Stimulated activated CD8-positive, alpha-beta memory T cell treated with anti-CD3 and anti-CD28 coated beads, Interleukin-2, amount 100 ng/mL, for 48 hours (primary cell): ENCODE measurements at places on chromosomes 4 and X.

GRCh38 chrX:111634823-111635729, 45.9 kb upstream of the ALG13 start:
- no peak for DNase-seq

DNA sequence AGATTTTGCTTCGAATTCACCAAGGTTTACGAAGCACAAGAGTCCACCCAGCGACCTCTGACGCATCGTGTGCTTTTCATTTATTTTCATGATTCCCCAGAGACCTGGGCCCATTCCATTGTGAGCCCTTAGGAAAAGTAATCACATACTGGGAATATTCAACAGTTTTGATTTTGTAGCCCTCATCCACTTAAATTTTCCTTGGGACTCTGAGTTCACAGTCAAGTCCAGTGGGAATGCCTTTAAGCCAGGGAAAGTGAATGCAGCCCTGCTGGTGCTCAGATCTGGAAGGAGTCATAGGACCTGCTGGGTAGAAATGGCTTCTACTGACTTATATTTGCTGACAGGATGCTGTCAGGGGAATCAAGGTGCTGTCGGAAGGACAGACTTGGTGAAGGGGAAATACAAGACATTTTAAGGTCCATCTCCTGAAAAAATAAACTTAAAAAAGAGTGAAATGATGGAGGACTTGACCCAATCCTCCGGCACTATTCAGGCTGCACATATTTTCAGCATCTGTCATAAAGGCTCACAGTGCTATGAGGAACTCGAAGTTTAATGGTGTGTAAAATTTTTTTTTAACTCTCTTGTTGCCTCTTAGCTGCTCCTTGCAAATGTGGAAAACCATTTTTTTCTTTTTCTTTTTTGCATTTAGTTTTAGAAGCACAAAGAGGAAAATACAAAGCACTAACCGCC, 204.9 kb downstream of the MID1 start:
- DNase-seq = no peak

DNA sequence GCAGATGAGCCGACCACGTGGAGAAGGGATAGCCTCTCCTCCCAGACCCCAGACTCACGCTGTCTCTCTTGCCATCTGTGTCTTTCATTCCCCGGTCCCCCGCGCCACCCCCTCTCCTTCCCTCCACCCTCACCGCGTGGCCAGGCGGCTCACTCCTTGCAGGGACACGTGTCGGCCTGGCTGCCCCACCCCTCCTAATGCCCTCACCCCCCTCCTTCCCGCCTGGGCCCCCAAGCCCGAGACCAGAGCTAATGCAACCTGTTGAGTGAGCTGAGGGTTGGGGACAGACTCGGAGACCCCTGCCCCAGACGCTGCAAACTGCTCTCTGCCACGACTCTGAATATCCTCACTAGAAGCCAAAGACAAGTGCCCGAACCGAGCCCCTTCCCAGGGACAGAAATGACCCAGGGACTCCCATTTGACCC, 1.8 kb downstream of the SLC38A5 start:
- peak; percentile 32 for DNase-seq

- DNase-seq = no peak
Measured at GRCh38 chr4:165011403-165011802, 20.4 kb upstream of the TRIM60 start.

GRCh38 chrX:105502336-105502735, 281.8 kb upstream of the TEX13A start:
- DNase-seq = no peak

GRCh38 chr4:62449538-62449937, 1249.4 kb downstream of the ADGRL3 start:
- DNase-seq = no peak

DNA sequence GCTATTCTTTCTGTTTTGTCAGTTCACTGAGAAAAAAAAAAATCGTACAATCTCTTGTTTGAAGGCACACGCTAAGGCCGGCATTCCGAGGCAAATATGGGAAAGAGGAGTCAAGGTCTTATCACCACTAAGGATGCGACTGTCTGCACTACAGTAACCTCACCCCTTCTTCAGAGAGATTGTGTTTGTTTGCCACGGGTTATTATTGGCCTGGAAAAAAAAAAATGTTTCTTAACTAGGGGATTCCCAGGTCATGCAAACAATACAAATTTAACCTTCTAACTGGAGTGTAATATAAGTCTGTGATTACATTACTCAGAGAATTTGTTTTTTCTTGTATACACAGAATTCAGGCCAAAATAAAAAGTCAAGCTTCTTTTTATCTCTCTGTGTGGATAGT, 168.3 kb downstream of the TMA16 start:
- no peak for DNase-seq

DNA sequence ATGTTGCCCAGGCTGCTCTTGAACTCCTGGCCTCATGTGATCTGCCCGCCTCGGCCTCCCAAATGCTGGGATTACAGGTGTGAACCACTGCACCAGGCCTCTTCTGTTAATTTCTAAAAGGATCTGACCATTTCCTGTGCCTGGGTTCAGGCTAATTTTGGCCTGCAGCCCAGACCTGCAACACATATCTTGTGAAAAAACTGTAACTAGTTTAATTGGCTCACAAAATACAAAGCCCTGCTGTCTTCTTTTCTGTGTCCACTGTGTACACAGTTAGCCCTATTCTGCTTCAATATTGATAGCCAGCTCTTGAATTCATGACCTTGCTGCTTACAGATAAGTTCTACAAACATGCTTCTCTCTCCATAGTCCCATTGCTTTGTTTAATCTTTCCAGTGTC, 753.5 kb downstream of the PDHA2 start:
- DNase-seq = no peak

- no peak for DNase-seq
Measured at GRCh38 chrX:107447642-107448041, 1.8 kb upstream of the FRMPD3 start.

DNA sequence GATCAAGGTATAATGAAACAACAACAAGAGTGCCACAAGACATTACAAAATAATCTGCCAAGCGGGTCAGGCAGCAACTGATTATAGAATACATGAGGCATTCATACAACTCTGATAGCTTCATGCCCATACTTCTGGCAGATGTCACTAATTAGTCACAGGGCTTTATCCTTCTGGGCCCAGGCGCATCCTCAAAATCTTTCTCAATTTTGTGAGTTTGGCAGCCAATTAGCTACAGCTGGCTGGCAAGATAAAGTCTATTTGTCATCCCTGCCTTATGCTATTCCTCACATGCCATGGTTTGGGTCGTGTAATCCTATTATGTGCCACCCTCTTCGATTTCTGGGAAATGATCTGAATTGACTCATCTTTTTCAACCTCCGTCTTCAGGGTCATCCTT, 254.3 kb downstream of the PACRGL start:
- DNase-seq = no peak

DNA sequence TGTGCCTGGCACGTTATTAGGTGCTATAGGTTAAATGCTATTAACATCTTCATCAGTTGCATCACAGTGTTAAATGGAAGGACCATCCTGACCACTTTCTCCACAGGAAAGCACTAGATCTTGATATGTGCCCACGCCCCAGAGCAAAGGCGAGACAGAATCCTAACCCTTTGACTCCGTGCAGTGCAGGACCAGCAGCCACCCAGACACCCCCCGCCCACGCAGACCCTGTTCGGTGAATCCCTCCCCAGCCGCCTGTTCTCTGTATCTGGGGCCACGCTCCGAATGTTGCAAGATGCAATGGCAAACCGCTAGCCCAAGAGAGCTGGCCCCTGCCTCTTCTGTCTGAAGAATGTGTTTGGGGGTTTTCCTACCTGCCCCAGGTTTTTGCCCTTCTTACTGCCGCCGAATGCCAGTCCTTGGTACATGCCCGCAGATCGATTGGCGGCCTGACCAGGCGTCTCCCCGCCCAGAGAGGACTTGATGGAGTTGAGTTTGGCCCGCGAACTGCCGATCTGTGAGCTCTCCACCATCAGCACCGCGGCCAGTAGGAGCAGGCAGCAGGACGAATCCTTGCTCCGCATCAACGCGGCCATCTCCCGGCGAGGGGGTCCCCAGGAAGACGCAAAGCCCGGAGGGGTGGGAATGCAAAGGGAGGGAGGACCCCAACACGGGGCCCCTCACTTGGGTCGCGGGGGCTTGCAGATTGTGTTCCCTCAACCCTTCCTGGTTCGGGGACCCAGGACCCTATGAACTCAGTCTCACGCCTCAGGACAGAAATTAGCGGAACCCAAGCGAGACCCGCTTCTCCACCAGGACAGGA, 906 bp downstream of the DKK2 start:
- DNase-seq = no peak

DNA sequence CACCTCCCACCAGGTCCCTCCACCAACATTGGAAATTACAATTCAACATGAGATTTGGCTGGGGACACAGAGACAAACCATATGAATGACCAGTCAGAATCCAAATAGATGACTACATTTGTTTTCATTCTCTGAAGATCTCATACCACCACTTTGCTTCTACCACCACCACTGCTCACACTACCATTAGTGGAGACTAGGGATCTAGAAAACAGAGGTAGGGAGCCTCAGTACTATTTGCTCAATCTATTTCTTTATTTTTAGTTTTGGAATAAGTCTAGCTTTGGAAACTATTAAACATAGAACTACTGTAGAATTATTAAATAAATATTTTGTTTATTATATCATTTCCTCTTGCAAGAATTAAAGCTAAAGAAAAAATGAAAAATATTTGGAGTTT, 727.9 kb downstream of the CCSER1 start:
- no peak for DNase-seq

- no peak for DNase-seq
Measured at GRCh38 chrX:85303544-85303943, 59.8 kb downstream of the ZNF711 start.

- DNase-seq = no peak
Measured at GRCh38 chrX:135024526-135024925, 2.2 kb upstream of the RTL8B start.

DNA sequence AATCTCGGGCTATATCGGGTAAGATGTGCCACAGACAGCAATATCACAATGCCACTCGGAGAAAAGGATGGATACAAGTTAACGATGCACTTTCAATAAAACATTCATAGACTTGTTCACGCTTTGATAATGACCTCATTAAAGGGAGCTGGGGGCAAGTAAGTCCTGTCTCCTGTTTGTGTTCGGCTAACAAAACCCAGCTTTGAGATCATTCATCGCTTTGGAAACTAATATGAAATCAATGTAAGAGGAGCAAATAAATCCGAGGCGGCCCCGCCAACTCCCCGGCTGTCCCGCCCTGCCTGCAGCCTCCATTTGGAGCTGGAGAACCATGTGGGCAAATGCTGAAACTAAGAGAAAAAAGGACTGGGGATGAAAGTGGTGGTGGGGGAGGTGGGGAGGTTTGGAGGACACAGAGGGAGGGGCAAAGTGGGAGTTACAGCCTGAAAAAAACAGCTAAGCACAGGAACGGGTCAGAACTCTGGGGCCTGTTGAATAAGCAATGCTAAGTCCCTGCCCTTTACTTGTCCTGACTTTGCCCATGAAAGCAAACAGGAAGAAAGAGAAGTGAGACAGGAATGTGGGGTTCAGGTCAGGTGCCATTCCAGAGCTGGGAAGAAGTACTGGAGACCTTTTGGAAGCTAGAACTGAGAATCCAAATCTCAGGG, 3.5 kb upstream of the GSX2 start:
- no peak for DNase-seq

GRCh38 chr4:145730026-145730425, 50.1 kb downstream of the C4orf51 start:
- no peak for DNase-seq

- no peak for DNase-seq
Measured at GRCh38 chr4:74618659-74619058, 173.7 kb downstream of the AREG start.

GRCh38 chrX:70554081-70554480, 109.4 kb downstream of the DLG3 start:
- DNase-seq = no peak

DNA sequence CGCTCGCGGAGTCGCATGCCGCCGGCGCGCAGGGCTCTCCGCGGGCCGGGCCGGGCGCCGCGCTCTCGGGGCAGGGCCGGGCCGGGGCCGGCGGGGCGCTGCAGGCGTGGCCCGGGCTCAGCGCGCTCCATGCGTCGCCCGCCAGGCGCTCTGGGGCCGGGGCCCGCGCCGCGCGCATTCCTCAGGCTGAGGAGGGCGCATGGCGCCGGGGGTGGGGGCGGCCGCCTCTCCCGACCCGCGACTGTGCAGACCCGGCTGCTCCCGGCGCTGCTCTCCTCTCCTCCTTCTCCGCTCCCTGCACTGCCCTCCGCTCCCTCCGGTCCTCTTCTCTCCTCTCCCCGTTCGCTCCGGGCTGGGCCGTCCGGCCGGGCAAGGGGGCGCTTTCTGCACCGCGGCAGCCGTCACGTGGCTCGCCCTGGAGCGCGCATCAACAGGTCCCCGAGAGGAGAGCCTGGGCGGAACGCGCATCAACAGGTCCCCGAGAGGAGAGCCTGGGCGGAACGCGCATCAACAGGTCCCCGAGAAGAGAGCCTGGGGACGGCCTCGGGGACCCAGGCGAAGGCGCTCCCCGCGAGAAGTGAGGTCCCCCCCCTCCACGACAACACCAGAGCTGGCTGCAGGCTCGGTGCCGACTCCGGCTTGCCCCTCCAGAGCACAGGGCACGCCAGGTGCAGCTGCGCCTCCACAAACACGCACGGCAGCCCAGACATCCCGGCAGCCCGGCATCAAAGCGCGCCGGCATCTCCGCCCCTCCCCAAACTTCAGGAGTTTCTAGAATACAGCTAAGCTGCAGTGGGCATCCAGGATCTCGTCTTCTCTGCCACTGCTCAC, 12.9 kb downstream of the PPP2R3B start:
- peak; percentile 24 for DNase-seq

DNA sequence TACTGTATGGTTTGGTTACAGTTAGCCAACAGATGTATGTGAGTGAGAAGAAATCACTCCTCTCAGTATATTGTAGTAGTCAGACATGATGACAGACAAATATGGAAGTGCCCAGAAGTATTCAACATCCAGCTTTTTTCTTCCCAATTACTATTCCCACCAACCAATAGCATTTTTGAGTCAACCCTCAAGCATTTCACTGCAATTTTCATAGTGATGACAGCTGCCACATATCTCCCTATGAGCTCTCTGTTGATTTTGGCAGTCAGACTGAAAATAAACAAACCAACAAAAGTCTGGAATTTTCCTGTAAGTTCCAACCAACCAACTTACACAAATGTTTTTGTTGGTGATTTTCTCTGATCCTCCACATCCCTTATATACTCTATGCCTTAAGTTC, 8.2 kb upstream of the TRAM1L1 start:
- DNase-seq = no peak

GRCh38 chr4:1578251-1578773, 105.8 kb downstream of the FAM53A start:
- no peak for DNase-seq
